ENCODE measurements at places on chromosomes 5 and 9.

DNA sequence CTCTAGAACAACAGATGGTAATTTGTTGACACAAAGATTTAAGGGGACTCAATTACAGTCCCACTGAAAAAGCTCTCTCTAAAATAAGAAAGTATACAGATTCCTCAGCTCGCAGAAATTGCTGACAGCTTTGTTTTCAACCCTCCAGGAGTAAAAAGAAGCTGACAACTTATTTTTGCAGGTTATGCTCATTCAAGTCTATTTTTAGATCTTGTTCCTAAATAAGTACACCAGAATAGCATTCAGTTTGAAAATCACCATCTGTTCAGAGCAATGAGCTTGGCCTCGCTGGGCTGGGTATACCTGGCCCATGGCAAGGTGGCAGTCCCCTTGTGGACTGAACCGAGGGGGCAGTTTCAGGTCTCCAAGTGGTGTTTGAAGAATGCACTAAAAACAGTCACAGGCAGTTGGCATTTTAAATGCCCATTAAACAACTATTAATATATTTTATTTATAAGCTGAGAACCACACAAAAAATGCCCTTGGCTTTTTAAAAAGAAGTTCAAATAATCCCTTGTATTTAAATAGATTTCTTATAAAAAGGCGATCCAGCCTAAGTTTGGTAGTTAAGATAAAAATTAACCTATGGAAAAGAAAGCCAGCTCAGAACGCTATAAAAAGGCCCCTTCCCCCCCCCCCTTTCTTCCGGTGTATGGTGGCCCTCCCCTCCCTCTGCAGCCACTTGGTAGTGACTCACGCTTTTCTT is 169.2 kb downstream of the AUH start:
- no peak for DNase-seq

GRCh38 chr9:134947265-134947955 is 29.7 kb upstream of the FCN1 start:
- DNase-seq: no peak

DNA sequence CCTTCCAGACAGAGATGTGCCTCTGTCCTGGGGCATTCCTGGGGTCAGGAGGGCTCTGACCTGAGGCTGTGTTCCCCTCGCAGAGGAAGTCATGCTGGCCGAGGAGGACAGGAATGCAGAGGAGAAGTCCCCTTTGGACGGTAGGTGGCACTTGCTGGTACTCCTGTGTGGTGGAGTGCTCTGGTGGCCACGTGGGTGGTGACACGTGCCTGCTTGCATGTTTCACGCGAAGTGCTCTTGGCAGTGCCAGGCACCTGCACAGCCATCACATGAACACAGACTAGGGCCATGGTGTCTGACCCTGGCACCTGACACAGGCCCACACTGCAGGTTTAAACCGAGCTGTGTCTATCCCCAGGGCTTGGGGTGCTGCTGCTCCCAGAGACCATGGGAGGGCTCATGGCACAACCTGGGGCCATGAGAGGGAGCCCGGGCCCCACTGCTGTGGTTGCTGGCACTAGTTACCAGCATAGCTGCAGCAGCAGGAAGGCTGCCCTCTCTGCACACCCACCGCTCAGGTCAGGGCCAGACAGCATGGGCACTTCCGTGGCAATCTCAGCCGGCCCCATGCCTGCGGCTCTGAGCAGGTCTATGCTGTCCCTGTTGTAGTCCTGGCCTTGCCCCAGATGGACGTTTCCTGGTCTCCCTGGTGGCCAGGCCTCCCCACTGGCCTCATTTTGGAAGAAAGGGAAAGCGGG is 79.3 kb downstream of the CACNA1B start:
- no peak for DNase-seq

DNA sequence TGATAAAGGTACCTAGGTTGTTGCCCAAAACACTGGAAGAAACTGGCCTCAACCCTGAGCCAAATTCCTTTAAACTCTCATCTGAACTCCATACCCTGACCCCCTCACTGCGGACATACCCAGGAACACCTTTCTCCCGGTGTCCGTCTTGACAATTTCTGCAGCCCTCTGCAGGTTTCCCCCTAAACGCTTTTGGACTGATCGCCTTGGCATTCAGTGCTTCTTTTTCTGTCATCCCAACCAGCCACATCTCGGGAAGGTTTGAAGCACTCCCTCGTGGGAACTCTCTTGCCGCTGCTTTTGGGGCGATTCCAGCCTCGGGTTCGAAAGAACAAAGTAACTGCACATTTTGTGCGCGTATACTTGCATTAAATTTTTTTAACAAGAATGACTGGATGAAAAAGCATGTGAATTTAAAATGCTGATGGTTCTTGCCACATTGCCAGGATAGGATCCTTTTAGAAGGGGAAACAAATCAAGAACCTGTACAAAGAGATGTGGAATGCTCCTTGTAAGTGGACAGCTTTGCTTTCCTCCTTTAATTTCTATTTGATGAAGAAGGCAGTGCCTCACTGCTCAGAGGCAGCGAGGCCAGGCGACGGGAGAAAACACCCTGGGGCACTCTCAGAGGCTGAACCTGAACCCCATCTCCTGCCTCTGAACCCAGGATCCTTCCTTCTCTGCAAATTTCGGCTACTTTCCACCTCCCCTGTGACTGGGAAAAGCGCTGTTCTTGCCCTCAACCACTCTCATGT is 615 bp downstream of the PSMD5 start:
- DNase-seq: no peak

DNA sequence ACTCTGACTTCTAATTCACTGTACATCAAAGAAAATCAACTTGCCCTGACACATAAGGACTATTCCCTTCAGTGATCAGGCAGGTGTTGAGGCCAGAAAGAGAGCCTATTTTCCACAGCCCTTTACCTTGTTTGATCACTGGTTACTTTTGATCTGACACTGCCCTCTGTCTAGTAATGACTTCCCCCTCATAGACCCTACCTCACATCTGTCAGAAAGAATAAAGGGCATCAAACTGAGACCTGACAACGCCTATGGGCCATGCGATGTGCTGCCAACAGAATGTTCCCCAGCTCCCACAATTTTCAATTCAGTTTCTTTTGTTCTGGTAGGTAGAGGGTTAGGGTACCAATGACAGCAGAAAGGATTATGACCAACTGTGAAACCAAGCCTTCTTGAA is 47.7 kb downstream of the FBXL17 start:
- no peak for DNase-seq

GRCh38 chr5:144352732-144353317 is 182.2 kb downstream of the KCTD16 start:
- DNase-seq: no peak

- no peak for DNase-seq
Observed at GRCh38 chr5:178143901-178144300, 9.8 kb downstream of the NHP2 start.

DNA sequence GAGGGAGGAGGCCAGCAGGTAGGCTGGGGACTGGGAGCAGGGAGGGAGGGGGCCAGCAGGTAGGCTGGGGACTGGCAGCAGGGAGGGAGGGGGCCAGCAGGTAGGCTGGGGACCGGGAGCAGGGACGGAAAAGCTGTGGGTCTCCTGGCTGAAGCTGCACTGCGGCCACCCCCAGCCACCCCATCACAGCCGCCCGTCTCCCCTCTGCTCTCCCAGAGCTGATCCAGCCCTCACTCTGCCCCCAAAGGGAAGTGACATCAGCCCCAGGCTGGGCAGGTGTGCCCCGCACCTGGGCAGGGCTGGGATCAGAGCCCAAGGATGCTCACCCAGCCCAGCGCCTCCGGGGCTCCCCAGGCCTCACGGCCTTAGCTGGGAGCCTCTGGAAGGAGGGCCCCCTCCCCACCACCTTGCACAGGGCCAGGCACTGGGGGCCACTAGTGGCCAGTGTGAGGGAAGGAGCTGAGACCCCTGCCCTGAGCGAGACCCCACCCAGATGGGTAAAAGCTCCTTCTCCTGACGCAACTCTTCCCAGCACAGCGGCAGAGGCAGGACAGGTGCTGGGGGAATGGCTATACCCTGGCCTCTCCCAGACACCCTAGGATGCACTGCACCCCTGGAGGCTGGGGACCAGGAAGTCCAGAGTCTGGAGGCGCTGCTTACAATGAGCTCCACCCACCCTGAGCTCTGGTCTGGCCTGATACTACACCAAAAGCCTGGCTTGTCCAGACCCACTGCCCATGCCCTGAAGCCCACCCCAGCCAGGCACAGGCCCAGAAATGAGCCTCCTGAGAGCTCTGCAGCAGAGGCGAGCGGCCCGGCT is 11.6 kb downstream of the AGPAT2 start:
- DNase-seq: no peak

- DNase-seq: no peak
Observed at GRCh38 chr5:117776977-117777376, 1202.4 kb upstream of the SEMA6A start.

- DNase-seq: no peak
Observed at GRCh38 chr5:74945561-74946165, 79.5 kb upstream of the FAM169A start.

- DNase-seq: no peak
Observed at GRCh38 chr9:36862206-36863145, 171.6 kb downstream of the PAX5 start.

GRCh38 chr5:143583409-143583808 is 179.9 kb upstream of the NR3C1 start:
- no peak for DNase-seq

DNA sequence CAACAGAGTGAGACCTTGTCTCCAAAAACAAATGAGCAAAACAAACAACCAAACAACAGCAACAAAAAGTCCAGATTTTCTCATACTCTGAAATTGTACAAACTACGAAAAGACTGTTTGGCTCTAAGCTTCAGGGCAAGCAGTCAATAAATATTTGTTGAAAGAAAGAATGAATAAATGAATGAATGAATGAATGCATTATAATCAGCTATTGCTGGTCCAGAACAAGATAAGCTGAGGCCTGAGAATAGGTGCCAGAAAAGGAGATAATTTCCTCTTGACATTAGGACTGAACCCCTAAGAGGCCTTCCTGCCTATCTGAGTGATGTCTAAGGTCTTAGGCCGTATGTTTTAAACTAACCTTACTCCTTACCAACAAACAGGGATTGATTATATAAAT is 99.2 kb upstream of the IL6ST start:
- no peak for DNase-seq

DNA sequence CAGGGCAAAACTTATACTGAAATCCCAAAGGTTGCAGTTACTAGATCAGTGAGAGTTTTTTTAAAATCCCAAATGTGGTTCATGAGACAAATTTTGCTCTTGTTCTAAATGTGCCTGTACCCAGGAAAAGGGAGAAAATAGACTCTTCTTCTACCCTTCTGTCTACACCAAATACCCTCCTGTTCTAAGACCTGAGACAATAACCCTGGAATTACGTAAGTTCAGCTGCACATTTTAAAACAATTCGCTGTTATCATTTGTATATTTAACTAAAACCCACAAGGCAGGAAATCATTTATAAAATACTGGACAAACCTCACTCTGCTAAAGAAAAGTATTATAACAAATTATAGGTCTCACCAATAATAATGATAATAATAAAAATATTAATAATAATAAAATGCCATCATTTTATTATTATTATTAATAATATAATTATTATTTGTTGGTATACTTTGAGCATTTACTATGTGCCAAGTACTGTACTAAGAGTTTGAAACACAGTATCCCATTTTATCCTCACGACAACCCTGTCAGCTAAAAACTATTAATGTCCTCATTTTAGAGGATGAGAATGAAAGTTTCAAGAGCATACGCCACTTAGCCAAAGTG is 49.8 kb upstream of the AFAP1L1 start:
- no peak for DNase-seq

DNA sequence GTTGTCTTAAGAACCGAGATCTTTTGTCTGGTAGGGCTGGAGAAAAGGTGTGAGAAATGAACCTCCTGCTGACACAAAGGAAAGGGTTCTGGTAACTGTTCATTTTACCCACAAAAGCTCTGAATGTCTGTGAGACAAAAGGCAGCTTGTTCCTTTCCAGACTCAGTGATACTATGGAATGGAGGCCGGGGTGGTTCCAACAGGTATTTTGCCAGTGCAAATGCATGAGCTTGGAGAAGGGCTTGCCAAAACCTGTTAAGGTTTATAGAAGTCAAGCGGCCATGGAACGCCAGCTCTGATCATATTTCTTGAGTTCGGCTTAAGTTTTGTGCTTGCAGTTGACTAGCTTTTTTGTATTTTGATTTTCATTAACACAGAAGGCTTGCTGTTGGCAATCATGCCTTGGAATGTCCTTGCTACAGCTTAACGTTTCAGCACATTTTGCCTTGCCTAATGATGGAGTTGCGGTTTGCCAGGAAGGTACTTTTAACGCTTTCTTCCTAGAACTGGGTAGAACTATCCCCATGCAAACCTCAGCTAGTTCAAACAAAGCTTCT is 328.6 kb downstream of the PIK3R1 start:
- DNase-seq: no peak

GRCh38 chr9:136848393-136849037 is 694 bp upstream of the PHPT1 start:
- DNase-seq: no peak

DNA sequence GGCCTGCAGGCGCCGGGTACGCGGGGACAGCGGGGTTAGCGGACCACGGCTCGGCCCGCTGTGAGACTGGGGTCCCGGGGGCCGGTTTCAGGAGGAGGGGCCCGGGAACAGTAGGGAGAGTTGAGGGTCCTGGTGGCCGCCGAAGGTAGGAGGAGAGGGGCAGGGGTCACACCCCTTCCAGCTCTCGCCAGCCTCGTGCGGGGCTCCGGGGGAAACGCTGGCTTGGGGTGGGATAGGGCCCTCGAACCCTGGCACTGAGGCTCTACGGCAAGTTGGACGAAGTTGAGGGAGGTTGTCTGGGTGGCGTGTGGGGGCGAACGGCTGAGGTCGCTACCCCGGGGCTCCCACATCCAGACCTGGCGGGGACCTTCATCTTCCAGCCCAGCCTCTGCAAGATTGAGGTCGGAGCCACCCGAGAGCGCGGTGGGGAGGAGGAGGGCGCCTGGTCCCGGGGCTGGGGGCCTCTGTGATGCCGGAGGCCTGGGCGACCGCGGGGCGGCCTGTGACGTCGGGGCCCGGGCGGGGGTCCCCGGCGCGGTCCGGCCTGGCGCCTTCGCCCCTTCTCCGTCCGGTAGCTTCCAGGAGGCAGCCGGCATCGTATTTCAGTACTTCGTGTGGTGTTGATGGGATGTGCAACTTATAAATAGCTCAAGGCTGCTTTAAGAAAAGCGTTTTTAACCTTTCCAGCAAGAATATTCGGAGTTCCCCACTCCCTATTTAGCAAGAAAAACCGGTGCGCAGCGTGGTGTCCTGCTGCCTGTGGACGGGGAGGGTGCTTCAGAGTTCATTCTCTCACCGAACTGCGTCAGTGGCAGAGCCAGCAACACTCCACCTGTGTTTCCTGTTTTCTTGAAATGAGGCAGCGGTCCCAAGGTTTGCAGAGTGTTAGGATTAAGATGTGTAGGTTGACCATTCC is 902 bp downstream of the HABP4 start:
- DNase-seq: no peak

GRCh38 chr9:97593960-97594359 is 39.2 kb downstream of the TSTD2 start:
- no peak for DNase-seq

DNA sequence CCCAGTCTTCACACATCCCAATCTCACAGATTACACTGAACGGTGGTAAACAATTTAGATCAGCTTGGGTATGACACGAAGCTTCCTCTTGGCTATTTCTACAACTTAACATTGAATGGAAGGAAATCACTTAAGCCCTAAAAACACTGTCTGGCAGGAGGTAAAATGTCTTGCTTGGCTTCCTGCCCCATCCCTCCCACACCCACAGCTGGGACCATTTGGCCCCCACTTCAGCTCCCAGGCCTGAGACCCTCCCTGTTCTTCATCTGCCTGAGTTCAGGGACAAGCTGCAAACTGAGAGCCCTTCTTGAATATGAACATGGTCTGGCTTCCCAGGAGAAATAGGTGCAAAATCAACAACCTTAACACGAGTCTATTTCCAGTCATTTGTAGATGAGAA is 3.4 kb upstream of the COL15A1 start:
- DNase-seq: no peak

Measured in stimulated activated CD8-positive, alpha-beta memory T cell treated with anti-CD3 and anti-CD28 coated beads, Interleukin-2, amount 100 ng/mL, for 1 hour (primary cell).